ENCODE measurements at places on chromosomes 4 and X.

DNA sequence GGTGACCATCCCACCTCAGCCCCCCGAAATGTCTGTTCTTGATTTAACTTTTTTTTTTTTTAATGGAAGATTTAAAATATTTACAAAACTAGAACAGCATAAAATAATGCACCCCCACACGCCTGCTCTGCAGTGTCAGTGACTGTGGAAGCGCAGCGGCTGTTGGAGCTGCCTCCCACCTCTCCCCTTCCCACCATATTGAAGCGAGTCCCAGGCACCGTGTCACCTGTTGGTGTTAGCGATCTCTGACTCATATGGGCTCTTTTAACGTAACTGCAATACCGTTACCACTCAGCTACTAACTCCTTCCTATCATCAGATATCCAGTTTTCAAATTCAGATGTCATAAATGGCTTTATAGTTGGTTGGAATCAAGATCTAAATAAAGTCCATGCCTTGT is 17.1 kb upstream of the TADA2B start:
- no peak for DNase-seq

- no peak for DNase-seq
Measured at GRCh38 chrX:121114691-121115090, 67.3 kb downstream of the GLUD2 start.

GRCh38 chrX:120224388-120224787 is 26.2 kb upstream of the ZBTB33 start:
- DNase-seq, result no peak

DNA sequence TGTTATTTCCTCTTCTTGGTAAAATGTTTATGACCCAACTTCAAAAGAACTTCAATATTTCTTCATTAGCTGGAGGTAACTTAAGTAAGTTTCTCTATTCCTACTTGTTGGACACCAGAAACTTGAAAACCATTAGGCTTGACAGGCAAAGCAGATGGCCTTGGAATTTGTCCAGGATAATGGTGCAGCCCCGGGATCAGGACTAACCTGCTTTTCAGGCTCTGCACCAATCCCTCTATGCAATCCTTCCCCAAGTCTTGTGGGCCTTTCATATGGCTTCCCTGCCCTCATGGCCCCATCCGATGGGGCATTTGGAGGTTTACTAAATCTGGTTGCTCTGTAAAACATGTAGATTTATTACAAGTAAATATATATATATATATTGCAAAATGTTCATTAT is 68.5 kb downstream of the SPINK2 start:
- no peak for DNase-seq

GRCh38 chrX:1323315-1323714 is 13.3 kb upstream of the IL3RA start:
- no peak for DNase-seq

- DNase-seq, result no peak
Measured at GRCh38 chr4:36394352-36394903, 113.0 kb downstream of the DTHD1 start.

GRCh38 chr4:42596918-42597317 is 60.0 kb downstream of the ATP8A1 start:
- DNase-seq, result no peak

GRCh38 chr4:123315617-123316016 is 81.0 kb upstream of the SPRY1 start:
- no peak for DNase-seq

GRCh38 chrX:150227873-150228410 is 135.2 kb upstream of the MAMLD1 start:
- no peak for DNase-seq

DNA sequence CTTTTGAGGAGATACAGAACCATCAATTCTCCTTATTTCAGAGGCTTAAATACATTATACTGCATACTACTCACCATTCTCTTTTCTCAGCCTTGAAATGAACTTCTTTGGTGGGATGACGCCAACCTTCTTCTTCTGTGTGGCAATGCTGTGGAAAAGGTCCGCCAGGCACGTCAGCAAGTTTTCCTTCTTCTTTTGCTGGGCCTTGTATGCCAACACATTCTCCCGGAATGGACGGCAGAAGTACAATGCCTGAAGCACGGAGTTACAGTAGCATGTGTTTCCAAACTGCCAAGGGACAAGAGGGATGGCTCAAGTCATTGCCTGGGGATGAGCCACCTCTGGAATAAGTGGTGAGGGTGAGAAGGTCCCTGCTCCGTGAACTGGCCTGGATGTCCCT is 31.2 kb downstream of the USP46 start:
- DNase-seq, result peak; percentile 63

- DNase-seq, result peak; percentile 47
Measured at GRCh38 chr4:10461091-10461849, 4.0 kb upstream of the ZNF518B start.

DNA sequence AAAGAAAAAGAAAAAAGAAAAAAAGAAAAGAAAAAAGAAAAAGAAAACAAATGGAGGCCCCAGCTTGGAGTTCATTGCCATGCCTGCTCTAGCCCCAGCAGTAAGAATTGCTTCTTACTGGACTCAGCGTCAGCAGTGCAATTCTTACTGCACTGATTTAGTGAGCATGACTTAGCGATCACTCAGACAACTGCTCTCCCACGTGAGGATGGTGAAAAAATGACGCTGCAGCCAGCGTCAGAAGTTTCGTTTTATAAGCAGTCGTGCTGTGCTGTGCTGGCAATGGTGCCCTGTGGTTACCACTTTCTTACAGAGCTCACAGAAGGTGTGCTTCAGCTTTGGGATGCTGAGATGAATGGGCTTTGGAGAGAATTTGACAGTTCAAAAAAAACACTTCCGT is 68.3 kb upstream of the DDX3X start:
- peak; percentile 80 for DNase-seq

DNA sequence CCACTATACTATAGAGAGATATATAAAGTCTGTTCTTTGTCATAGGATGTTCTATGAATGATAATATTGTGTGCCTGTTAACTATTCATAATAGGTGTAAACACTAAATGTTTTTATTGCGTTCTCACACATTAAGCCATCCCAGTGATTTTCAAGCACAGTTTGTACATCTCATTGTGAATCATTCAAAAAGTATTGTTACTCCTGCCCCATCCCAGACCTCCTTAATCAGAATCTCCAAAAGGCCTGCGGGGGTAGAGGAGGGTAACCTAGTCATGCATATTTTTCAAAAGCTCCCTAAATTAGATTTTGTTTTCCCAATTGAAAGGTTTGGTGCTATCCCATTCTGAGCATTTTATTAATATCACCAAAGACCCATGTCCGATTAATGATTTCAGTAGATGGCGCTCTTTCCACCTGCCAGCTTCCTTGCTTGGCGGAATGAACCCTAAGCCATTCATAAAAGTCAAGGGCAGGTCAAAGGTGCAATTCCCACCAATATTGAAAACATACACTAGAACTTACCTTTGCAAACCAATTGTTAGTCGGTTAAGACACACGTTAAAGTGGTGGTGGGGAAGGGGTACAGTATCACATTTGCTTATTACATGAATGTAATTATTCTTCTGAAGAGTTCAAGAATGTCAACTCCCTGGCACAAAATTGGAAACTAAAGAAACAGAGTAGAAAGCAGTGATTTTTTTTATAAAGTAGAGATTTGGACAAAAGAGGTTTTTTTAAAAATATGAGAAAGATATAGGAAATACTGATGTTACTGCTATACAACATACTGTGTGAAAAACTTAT is 5.8 kb upstream of the TET2 start:
- DNase-seq, result peak; percentile 31

GRCh38 chr4:54737421-54737820 is 79.7 kb downstream of the KIT start:
- DNase-seq, result no peak

DNA sequence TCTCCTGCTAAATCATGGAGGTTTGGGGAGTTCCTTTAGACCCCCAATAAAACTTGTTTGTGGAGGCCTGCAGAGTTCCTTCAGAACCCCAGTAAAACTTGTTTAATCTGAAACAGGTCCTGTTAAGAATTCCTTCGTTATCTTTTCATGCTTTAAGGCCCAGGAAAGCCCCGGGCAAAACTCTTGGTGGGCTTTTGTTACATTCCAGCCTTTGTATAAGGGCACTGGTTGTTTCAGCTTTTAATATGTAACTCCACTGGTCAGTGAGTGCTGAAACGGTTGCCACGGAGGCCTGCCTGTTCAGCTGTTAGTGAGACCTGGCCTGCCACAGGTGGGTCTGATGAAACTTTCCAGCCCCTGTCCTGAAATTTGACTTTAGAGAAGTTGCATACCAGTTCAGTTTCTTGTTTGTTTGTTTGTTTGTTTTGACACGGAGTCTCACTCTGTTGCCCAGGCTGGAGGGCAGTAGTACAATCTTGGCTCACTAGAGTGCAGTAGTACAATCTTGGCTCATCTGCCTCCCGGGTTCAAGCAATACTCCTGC is 12.4 kb upstream of the DHRSX start:
- no peak for DNase-seq

DNA sequence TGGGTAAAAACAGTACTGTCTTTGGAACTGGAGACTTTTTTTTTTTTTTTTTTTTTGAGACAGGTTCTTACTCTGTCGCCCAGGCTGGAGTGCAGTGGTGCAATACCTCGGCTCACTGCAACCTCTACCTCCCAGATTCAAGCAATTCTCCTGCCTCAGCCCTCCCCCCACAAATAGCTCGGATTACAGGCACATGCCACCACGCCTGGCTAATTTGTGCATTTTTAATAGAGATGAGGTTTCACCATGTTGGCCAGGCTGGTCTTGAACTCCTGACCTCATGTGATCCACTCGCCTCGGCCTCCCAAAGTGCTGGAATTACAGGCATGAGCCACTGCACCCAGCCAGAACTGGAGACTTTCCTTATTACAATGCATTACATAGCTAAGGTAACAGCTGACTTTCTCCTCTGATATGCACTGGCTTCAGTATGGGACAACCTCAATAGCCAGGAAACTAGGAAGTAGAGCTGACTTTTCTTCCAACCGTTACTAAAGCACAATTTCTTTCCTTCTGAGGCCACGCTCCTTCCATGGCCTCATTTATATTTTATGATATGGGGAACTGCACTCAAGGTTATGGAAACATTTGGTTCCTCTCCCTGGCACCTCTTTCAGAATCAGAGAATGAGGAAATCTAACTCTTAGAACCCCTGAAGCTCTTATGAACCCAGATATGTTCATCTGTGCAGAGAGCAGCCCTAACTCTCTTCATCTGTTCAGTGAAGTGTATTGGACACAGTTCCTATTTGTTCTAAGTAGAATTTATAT is 53.5 kb upstream of the FAM9B start:
- no peak for DNase-seq

- no peak for DNase-seq
Measured at GRCh38 chr4:116872308-116872707, 213.1 kb downstream of the TRAM1L1 start.

DNA sequence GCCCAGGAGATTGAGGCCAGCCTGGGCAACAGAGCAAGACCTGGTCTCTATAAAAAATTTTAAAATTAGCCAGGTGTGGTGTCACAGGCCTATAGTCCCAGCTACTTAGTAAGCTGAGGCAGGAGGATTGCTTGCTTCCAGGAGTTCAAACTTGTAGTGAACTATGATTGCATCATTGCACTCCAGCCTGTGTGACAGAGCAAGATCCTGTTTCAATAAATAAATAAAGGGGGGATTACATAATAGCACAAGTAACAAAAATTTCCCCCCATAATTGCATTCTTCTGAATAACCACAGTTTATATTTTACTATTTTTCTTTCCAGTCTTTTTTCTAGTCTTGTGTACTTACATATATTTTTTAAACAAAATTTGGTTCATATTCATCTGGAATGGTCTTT is 135.6 kb downstream of the CHIC2 start:
- DNase-seq, result peak; percentile 80

DNA sequence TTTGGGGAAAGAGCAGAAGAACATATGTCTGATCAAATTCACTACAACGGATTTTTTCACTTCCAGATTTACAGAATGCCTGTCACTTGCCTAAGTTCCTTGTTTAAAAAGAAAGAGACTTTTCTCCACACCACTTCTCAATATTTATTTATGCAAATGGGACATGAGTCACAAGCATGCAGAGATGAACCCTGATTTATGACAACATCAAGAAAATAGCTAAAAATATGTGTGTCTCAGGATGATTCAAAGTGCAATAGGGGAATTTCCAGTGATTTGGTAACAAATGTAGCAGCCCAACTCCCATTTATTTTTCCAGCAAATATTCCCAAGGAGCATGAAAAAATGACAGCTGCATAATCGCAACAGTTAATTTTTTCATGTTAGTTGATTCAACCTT is 180.4 kb upstream of the FAT1 start:
- peak; percentile 88 for DNase-seq

- peak; percentile 71 for DNase-seq
Measured at GRCh38 chrX:16436348-16437188, 213.4 kb upstream of the S100G start.

DNA sequence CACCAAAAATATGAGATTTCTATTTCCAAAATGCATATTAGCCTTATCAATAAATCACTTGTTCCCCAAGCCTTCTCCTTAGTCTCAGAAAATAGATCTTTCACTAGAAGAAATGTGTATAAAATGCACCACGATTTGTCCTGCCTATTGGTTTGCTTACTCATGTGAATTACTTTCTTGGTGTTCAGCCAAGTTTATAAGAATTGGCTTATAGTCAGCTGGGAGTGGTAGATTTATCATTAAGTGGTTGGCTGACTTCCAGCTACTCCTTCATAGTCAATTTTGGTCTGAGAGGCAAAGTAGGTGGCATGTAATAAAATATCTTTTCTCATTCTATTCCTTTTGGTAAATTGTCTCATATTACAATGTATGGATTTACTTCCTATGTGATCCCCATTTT is 1.3 kb downstream of the SULT1E1 start:
- DNase-seq, result no peak

DNA sequence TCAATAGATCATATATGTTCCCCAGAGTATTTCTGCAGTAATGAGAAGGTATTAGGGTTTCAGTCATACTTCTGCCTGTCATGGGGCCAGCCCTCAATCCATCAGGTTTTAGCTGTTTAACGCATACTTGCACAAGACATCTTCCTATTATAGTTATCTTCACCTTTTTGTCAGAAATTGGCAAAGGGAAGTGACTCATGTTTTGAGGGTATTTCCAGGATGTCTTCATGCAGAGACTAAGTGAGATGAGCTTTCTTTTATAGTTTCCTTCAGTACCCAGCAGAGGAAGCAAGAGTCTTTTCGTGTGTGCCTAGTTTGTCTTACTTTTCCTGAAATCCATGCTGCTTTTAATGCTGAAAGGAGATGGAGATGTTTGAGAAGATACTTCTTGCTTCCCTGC is 9.5 kb downstream of the CSTF2 start:
- DNase-seq, result peak; percentile 1

- DNase-seq, result no peak
Measured at GRCh38 chrX:117633277-117633676, 483.3 kb downstream of the KLHL13 start.

- DNase-seq, result no peak
Measured at GRCh38 chr4:166895771-166896170, 338.5 kb downstream of the SPOCK3 start.

- no peak for DNase-seq
Measured at GRCh38 chrX:88944661-88945060, 197.6 kb downstream of the CPXCR1 start.

GRCh38 chrX:16488959-16489358 is 161.0 kb upstream of the S100G start:
- no peak for DNase-seq
